ENCODE measurements at places on chromosomes 6 and 20. TPM values are rescaled to one million over a fixed set of nuclear protein-coding genes. Genes with fewer than 3 reads are reported as not detected.
A peak's percentile ranks its signal among the peaks of the same experiment; 100 is the strongest.

- H3K27ac ChIP-seq, result no peak overlapping the region
- no peaks in the 10 kb centered on the region for H3K36me3 ChIP-seq
- H3K4me1 ChIP-seq, result no peaks in the 10 kb centered on the region
- H3K4me3 ChIP-seq, result no peak overlapping the region
Measured at GRCh38 chr6:45518013-45518720, 140.4 kb upstream of the SUPT3H start.

GRCh38 chr6:26103141-26103769 lies 16.0 kb downstream of the HFE start:
- peak overlapping the region; percentile 96 for H3K27ac ChIP-seq
- H3K36me3 ChIP-seq, result no peaks in the 10 kb centered on the region
- peaks cover 3% of the 10 kb centered on the region for H3K4me1 ChIP-seq
- H3K27me3 ChIP-seq, result no peaks in the 10 kb centered on the region
- peak overlapping the region; percentile 5 for H3K4me3 ChIP-seq

- H3K36me3 ChIP-seq, result no peaks in the 10 kb centered on the region
- H3K27me3 ChIP-seq, result no peaks in the 10 kb centered on the region
- no peak for DNase-seq
- H3K27ac ChIP-seq, result no peak overlapping the region
Measured at GRCh38 chr20:25571817-25572216, 13.5 kb downstream of the NINL start.

GRCh38 chr6:147080225-147080624 lies 124.0 kb upstream of the STXBP5 start:
- H3K4me1 ChIP-seq, result no peaks in the 10 kb centered on the region
- H3K27me3 ChIP-seq, result no peaks in the 10 kb centered on the region
- H3K4me3 ChIP-seq, result no peak overlapping the region
- H3K36me3 ChIP-seq, result no peaks in the 10 kb centered on the region
- no peak overlapping the region for H3K27ac ChIP-seq
- DNase-seq, result peak; percentile 49

- no peaks in the 10 kb centered on the region for H3K4me1 ChIP-seq
- DNase-seq, result peak; percentile 55
- peaks cover 16% of the 10 kb centered on the region for H3K27me3 ChIP-seq
- no peak overlapping the region for H3K27ac ChIP-seq
- no peaks in the 10 kb centered on the region for H3K36me3 ChIP-seq
- H3K4me3 ChIP-seq, result no peak overlapping the region
Measured at GRCh38 chr20:44810061-44810390, 320 bp downstream of the RIMS4 start.

DNA sequence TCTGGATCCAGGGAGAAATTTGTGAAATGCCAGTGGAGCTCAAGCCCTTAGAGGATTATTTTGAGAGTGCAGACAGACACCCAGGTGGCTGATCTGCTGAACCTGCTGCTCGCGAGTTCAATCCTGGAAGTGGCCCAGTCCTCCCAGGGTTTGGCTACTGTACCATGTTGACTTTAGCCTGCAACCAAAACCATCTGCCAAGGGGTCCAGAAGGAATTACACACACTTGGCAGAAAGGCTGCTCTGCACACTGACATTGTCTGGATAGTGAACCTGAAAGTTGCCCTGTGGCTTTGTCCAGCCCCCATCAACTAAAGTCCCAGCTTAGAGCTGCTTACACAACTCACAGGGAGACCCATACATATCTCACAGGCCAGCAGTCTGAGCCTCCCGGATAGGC lies 21.6 kb upstream of the PI3 start:
- H3K4me3 ChIP-seq, result no peak overlapping the region
- H3K27me3 ChIP-seq, result no peaks in the 10 kb centered on the region
- DNase-seq, result no peak
- H3K27ac ChIP-seq, result no peak overlapping the region
- H3K36me3 ChIP-seq, result no peaks in the 10 kb centered on the region
- no peaks in the 10 kb centered on the region for H3K4me1 ChIP-seq

- H3K27me3 ChIP-seq, result no peaks in the 10 kb centered on the region
- H3K4me1 ChIP-seq, result no peaks in the 10 kb centered on the region
- no peaks in the 10 kb centered on the region for H3K36me3 ChIP-seq
- no peak overlapping the region for H3K27ac ChIP-seq
- no peak overlapping the region for H3K4me3 ChIP-seq
Measured at GRCh38 chr6:46022106-46022948, 6.7 kb upstream of the CLIC5 start.

DNA sequence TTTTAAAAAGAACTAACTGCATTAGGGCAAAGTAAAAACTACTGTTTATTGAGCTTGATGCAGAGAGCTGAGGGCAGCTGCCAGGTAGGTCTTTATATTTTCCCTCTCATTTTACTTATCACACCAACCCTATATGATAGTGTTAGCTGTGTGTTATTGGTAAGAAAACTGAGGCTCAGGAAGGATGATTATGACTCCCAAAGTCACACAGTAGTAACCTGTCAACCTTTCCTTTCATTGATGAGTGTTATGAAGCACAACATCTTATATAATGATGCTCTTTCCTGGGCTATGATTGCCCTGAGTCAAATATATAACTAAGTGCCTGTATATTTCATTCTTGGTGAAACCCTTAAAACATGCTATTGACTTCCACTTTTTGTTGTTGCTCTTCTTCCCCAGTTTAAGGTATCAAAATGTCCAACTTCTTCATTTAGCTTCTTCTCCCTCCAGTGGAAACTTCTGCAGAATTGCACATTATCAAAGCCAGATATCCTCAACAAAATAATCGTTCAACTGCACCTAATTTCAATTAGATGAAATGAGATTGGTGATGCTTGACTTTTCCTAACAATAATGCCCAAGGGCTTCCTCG lies 8.1 kb downstream of the GFOD1 start:
- no peaks in the 10 kb centered on the region for H3K36me3 ChIP-seq
- H3K4me1 ChIP-seq, result no peaks in the 10 kb centered on the region
- peaks cover 2% of the 10 kb centered on the region for H3K27me3 ChIP-seq
- no peak overlapping the region for H3K4me3 ChIP-seq
- no peak for DNase-seq
- H3K27ac ChIP-seq, result no peak overlapping the region

- no peak overlapping the region for H3K4me3 ChIP-seq
- no peak for DNase-seq
- no peak overlapping the region for H3K27ac ChIP-seq
- H3K36me3 ChIP-seq, result no peaks in the 10 kb centered on the region
- H3K4me1 ChIP-seq, result no peaks in the 10 kb centered on the region
- no peaks in the 10 kb centered on the region for H3K27me3 ChIP-seq
Measured at GRCh38 chr6:142744836-142745235, 200.1 kb downstream of the HIVEP2 start.

DNA sequence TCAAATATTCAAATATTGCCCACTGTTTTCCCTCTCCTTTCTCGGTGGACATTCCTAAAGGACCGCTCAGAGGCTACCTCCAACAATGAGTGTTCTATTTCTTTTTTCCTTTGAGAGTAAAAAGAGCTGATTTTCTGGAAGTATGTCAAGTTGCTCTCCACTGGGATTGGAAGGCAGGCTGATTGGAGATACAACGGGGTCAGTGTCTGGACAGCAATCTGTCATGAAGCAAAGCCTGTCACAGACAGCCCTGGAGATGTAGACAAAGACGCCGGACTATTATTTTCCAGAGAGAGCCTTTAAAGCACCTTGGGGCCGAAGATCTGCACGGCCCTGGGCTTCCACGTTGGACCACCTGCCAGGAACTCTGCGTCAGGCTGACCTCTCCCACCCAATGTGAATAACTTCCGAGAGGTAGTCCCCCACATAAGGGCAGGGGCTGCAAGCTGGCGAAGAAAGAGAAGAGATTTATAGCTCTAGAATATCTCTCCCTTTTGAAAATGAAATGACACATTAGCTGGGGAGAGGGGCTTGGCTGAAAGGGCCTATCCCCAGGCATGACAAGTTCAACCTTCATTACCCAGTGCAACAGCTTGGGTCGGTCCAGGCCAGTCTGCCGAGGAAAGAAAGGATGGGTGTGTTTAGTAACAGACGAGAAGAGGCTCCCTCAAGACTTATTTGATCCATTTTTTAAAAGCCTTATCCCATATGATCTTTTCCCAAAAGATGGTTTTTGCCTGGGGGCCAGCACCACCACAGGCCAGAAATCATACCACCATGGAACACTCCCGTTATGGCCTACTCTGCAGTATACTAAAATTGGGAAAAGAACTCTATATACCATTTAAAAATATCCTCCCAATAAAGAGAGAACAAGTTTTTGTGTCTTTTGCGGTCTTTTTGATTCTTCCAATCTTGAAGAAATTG lies 131.1 kb downstream of the OLIG3 start:
- no peak overlapping the region for H3K4me3 ChIP-seq
- no peaks in the 10 kb centered on the region for H3K27me3 ChIP-seq
- no peaks in the 10 kb centered on the region for H3K4me1 ChIP-seq
- H3K36me3 ChIP-seq, result no peaks in the 10 kb centered on the region
- H3K27ac ChIP-seq, result no peak overlapping the region

- no peak for DNase-seq
- peaks cover 3% of the 10 kb centered on the region for H3K4me1 ChIP-seq
- no peak overlapping the region for H3K27ac ChIP-seq
- H3K27me3 ChIP-seq, result peaks cover under 1% of the 10 kb centered on the region
- H3K4me3 ChIP-seq, result no peak overlapping the region
Measured at GRCh38 chr6:136985502-136985901, 59.3 kb downstream of the IL20RA start.

GRCh38 chr20:62494980-62495748 lies 19.4 kb upstream of the GATA5 start:
- no peak for DNase-seq
- H3K36me3 ChIP-seq, result no peaks in the 10 kb centered on the region
- H3K27ac ChIP-seq, result peak overlapping the region; percentile 23
- no peaks in the 10 kb centered on the region for H3K27me3 ChIP-seq

- no peaks in the 10 kb centered on the region for H3K4me1 ChIP-seq
- no peak overlapping the region for H3K27ac ChIP-seq
- H3K4me3 ChIP-seq, result no peak overlapping the region
Measured at GRCh38 chr6:63530182-63530581, 42.1 kb upstream of the LOC128125822 start.

- H3K27me3 ChIP-seq, result no peaks in the 10 kb centered on the region
- no peak for DNase-seq
- no peaks in the 10 kb centered on the region for H3K36me3 ChIP-seq
- no peak overlapping the region for H3K27ac ChIP-seq
Measured at GRCh38 chr6:97462938-97463598, 180.1 kb upstream of the MMS22L start.

GRCh38 chr20:646107-646867 lies 6.7 kb downstream of the SRXN1 start:
- H3K4me3 ChIP-seq, result no peak overlapping the region
- H3K27me3 ChIP-seq, result no peaks in the 10 kb centered on the region
- peak; percentile 39 for DNase-seq

- no peak overlapping the region for H3K27ac ChIP-seq
- H3K4me1 ChIP-seq, result no peaks in the 10 kb centered on the region
- H3K36me3 ChIP-seq, result no peaks in the 10 kb centered on the region
- H3K4me3 ChIP-seq, result no peak overlapping the region
- DNase-seq, result no peak
Measured at GRCh38 chr6:112065426-112065986, 11.6 kb downstream of the CCN6 start.

- no peak for DNase-seq
- H3K36me3 ChIP-seq, result no peaks in the 10 kb centered on the region
- no peaks in the 10 kb centered on the region for H3K27me3 ChIP-seq
- H3K4me3 ChIP-seq, result no peak overlapping the region
Measured at GRCh38 chr6:69907981-69908498, 41.7 kb downstream of the COL19A1 start.

DNA sequence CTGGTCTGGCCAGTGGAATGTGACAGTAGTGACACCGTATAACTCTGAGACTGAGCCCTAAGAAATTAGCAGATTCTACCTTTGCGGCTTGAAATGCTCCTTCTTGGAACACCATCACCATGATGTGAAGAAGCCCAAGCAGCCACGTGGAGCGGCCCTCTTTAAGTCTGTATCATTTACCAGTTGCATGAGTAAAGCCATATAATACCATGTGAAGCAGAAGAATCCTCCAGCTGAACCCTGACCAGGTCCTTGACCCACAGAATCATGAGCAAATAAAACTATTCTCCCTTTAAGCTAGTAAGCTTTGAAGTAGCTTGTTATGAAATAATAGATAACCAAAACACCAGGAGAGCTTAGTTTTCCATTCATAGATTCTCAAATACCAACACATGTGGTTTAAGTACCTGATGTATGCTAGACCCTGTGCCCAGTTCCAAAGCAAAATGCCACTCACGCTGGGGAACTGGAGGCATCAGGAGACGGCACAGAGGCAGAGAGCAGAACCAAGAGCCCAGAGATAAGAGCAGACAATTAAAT lies 56.8 kb upstream of the SLC32A1 start:
- H3K27me3 ChIP-seq, result no peaks in the 10 kb centered on the region
- no peak overlapping the region for H3K27ac ChIP-seq
- H3K4me1 ChIP-seq, result no peaks in the 10 kb centered on the region
- DNase-seq, result no peak

DNA sequence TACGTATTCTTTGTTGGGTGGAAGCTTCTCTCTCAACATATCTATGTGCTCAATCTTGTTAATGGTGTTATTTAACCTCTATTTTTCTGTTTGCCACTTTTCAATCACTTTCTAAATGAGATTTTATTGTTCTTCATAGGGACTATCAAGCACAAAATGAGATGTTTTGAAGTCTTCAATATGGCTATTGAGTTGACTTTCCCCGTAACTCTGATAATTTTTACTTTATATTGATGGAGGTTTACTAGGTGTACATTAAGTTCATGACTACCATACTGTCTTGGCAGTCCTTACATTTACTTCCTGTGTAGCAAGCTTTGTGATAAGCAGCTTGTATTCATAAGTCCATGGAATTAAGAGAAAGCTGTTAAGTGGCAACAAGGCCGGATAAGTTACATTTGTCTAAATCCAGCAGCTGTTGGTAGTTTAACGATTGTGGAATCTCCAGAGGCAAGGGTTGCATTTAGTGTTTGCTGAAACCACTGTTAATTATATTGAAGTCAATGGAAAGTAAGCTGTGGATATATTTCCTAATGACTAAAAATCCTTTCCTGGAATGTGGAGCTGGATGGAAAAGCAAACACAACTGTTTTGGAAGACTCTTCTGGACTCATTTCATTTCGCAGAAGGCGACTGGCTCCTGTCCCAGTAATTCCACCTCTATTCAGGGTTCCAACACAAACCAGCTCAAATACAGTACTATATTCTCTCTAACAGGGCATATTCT lies 57.3 kb upstream of the SMIM29 start:
- H3K27ac ChIP-seq, result no peak overlapping the region
- DNase-seq, result no peak
- no peaks in the 10 kb centered on the region for H3K36me3 ChIP-seq
- no peaks in the 10 kb centered on the region for H3K27me3 ChIP-seq

GRCh38 chr20:34715384-34715783 lies 11.2 kb downstream of the TP53INP2 start:
- H3K27ac ChIP-seq, result no peak overlapping the region
- peaks cover 10% of the 10 kb centered on the region for H3K4me1 ChIP-seq
- no peaks in the 10 kb centered on the region for H3K36me3 ChIP-seq
- DNase-seq, result no peak
- no peaks in the 10 kb centered on the region for H3K27me3 ChIP-seq
- no peak overlapping the region for H3K4me3 ChIP-seq

EHMT2 gene
- 40.5 TPM for total RNA-seq

KCNQ2 gene
- 2.2 TPM for total RNA-seq

LINC00237 gene
- total RNA-seq, result not detected

RBM24 gene
- 1.5 TPM for total RNA-seq

ZNF165 gene
- 3.6 TPM for total RNA-seq

TNXB gene
- total RNA-seq, result 88.2 TPM

DUSP15 gene
- 13.2 TPM for total RNA-seq

RAB23 gene
- total RNA-seq, result 8.0 TPM

SNX9 gene
- 49.3 TPM for total RNA-seq

RWDD2A gene
- total RNA-seq, result 4.0 TPM
